ENCODE measurements at places on chromosomes 7 and 10.

DNA sequence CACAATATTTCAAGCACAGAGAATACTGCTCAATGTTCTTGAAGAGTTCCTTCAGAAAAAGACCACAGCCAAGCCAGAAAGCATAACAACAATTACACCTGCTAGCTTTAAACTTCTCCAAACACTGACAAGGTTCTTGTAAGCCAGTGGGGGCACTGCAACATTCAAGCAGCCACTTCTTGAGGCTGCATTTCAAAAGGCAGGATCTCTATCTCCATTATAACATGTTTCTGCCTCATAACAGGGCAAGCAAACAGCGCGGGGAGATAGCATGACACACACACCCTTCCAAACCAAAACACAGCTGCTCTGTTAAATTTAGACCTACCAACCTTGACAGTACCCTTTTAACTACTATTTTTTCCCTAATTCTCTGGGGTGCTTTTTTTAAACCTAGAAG, 30.8 kb downstream of the CHCHD3 start:
- DNase-seq: no peak

GRCh38 chr7:79308192-79308591, 145.3 kb downstream of the MAGI2 start:
- DNase-seq: no peak

DNA sequence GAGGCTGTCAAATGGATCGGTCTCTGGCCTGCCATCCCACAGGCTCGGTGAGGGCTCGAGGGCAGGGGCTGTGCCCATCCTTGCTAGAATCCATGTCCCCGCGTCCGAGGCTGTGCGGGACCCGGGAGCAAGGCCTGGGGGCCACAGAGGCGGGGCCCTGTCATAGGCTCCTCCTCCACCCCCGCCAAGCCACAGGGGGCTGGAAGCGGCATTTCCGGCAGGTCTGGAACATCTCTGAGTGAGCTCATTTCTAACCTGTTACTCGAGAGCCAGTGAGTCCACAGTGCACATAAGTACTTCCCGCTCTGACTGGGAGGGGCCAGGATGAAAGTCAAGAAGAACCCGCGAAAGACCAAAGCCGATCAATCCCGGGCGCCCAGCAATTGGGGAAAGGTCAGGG, 57.6 kb downstream of the NKX6-2 start:
- DNase-seq: no peak

DNA sequence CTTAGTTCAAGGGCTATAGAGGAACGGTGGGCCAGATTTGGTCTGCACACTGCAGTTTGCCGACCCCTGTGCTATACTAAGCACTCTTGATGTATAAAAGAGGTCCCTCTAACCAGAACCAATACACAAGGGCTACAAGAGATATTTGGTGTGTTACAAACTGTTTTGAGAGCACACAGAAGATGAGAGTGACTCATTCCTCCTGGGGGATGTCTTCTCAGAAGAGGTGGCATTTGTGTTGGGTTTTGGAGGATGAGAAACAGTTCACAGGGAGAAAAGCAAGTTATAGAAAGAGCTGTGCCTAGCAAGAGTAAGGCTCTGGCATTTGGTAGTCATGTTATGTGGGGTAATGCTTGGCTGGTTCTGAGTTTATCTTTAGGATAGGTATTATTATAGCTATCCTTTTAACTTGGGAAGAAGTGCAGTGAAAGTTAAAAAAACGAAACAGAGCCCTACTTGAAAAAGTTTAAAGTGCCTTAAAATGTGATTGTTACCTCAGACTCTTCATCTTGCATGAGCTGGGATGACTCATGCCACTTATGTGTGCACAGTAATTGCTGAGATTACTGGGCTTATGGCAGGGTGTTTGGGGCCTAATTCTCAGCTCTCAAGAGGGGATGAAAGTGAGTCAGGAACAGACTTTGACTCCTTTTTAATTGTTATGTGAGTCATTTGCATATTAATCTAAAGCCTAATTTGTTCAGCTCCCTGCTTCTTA, 160.4 kb downstream of the KIF20B start:
- DNase-seq: no peak

DNA sequence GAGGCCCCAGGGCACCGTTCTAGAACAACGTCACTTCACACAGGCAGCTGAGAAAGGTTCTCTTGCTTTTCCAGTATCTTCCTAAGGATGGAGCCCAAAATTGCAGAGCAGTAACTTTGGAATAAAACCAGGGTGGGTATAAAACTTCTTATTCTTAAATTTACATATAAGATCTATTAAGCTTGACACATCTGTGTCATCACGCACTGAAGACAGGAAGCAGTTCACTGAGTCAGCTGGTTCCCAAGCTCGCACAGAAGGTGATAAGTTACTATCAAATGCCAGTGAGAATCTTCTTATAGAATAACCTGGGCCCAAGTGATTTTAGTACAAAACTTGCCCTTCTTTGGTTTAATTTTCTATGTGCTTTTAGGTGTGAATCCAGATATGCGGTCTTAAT, 70.2 kb downstream of the RABGEF1 start:
- no peak for DNase-seq

DNA sequence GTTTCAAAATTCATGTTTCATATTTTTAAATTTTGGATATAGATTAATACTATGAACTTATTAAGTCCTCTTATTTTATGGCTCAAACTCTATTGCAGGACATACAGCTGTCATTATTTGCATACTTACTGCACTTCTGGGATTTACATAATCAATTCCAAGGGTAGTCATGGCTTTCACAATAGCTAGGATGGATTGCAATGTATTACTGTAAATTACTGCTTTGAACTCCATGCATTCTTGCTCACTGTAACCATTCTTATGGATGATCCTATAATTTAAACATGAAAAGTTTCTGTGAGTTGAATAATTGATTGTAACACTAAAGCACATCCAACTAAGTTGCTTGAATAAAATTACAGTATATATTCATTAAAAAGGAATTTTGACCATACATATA, 23.5 kb downstream of the GNAT3 start:
- no peak for DNase-seq

GRCh38 chr10:130744631-130745030, 566.9 kb downstream of the TCERG1L start:
- DNase-seq: no peak

- DNase-seq: no peak
Measured at GRCh38 chr7:38229386-38229785, 44.0 kb downstream of the TARP start.

- DNase-seq: no peak
Measured at GRCh38 chr7:78720066-78720465, 733.4 kb downstream of the MAGI2 start.

- no peak for DNase-seq
Measured at GRCh38 chr7:41873741-41874140, 170.9 kb upstream of the INHBA start.

GRCh38 chr7:134045716-134046115, 81.4 kb upstream of the LRGUK start:
- no peak for DNase-seq

DNA sequence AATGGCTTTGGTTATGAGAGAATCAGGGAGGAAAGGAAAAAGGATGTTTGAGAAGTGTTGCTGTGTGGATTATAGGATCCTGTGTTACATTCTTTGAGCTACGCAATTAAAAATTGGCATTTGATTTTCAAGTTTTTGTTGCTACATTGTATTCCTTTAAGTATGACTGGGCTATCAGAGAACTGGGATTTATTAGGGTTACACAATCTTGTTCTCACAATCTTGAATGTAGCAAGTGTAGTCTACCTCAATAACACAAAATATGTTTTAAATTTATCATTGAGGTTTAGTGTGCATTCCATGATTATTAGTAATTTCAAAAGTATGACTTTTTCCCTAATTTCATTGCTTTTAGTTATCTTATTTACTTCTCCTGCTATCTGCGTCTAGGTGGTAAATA, 113.9 kb downstream of the CACNB2 start:
- DNase-seq: no peak

GRCh38 chr7:117659531-117660011, 179.7 kb downstream of the CFTR start:
- DNase-seq: no peak

GRCh38 chr7:151940048-151940811, 16.0 kb upstream of the GALNTL5 start:
- peak; percentile 34 for DNase-seq

DNA sequence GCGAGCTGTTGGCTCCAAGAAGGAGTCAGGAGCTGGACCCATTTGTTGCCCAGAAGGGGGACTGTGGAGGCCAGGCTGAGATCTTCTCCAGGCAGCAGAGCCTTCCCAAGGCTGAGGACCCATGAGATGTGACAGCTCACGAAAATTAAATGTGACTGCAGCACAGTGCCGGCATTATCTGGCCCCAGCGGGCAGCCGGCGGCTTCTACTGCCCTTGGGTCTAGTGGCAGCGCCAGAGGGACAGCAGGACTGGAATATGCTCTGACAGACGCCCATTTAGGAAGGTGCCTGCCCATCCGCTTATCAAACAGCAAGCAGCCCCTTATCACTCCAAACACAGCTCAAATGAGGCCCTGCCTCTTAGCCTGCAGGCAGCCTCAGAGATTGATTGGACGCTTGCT, 122.9 kb upstream of the LYZL2 start:
- DNase-seq: no peak

DNA sequence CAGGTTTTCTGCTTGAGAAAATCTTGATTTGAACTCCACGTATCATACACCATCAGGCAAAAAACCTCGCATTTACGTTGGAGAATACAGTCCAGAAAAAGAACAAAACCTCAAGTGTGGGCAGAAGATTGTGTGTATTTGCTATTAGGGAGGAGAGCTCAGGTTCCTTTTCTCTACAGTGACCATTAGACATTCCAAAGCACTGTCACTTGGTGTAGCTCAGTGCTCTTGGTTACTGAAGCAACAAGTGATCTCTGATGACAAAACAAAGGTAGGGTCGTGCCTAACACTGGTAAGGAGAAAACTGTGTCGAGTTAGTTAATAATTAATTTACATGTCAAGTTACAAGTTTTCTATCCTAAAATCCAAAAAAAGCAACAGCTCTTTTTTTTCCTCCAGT, 72.6 kb downstream of the C1GALT1 start:
- no peak for DNase-seq

DNA sequence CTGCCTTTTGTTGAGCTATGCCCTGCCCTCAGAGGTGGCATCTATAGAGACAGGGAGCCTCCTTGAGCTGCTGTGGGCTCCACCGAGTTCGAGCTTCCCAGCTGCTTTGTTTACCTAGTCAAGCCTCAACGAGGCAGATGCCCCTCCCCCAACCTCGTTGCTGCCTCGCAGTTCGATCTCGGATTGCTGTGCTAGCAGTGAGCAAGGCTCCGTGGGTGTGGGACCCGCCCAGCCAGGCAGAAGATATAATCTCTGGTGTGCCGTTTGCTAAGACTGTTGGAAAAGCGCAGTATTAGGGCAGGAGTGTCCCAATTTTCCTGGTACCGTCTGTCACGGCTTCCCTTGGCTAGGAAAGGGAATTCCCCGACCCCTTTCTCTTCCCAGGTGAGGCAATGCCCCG, 88.4 kb upstream of the CDK6 start:
- DNase-seq: no peak

DNA sequence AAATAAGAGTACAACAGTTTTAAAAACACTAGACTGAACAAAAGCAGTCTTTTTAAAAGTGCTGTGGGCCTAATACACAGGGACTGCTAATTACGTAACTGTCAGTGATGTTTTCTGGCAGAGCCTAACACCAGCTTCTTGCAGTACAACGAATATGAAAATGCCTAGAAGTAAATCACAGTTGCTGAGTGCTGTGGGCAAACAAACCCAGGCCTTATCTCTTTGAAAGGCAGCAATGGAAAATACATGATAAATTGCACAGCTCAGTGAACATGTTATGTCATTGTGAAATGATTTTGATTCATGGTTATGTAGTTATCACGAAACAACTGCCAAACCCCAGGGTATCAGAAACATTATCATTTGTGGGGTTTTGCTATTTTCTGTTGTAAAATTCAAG, 428.4 kb downstream of the GFRA1 start:
- DNase-seq: no peak

DNA sequence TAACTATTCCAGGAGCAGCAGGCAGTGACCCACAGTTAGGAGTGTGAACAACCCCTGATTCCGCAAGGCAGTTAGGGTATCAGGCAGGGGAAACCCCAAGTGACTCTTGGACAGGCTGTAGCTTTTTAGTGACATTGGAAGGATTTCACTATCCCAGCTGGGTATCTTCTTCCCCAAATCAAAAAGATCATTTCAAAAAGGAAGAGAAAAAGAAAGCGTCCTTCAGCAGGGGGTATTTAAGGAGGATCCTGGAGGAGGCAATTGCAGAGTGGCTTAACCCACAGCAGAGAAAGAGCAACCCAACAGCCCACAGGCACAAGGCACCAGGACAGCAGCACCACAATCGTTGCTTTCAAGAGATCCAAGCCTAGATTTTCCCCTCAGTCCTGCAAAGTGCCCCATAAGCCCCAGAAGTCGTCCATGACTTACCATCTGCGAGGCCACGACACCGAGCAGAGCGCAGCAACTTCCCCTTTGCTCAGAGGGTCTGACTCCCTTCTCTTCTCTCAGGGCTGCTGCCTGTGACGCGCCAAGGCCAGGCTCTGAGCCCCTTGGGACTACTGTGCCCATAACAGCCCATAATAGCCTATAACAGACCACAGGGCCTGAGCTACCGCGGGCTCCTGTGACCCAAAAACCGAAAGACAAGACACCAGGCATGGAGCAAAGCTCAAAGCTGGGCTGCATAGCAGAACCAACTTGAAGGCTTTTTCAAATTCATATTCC, 19.8 kb downstream of the PIK3AP1 start:
- peak; percentile 86 for DNase-seq

DNA sequence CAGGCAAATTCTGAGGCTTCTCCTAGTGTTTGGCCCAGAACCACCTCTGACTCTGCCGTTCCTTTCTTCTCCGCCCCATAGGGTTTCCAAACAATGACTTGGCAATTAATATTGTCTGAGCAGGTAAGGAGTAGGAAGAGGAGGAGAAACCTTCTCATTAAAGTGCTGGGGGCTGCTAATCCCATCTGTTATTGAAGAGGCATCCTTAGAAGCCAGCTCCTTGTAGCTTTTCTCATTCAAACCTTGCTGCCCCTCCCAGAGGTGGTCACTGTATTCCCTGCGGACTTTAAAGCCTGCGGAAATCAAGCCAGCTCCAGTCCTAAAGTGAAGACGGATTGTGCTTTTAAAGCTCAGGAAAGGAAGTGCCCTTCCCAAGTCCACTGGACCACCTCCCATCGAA, 1.4 kb upstream of the NKX1-2 start:
- no peak for DNase-seq

DNA sequence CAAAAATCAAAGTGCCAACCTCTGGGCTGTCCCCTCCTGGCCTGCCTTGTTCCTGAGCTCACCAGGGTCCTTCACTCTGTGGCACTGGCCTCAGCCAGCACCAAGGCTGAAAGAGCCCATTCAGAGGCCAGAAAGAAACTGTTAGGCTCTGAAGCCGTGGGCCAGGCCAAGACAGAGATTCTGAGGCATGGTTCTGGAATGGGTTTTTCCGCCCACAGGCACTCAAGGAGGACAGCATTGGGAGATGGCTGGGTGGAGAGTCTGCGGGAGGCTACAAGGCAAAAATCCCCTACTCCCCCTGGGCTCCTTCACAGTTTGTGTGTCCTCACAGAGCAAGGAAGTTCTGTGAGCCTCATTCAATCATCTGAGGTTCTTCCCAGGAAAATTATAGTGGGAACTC, 31.7 kb downstream of the GRIFIN start:
- no peak for DNase-seq

All from HL-60 (cell line).